ENCODE measurements at places on chromosomes 2 and 18.

DNA sequence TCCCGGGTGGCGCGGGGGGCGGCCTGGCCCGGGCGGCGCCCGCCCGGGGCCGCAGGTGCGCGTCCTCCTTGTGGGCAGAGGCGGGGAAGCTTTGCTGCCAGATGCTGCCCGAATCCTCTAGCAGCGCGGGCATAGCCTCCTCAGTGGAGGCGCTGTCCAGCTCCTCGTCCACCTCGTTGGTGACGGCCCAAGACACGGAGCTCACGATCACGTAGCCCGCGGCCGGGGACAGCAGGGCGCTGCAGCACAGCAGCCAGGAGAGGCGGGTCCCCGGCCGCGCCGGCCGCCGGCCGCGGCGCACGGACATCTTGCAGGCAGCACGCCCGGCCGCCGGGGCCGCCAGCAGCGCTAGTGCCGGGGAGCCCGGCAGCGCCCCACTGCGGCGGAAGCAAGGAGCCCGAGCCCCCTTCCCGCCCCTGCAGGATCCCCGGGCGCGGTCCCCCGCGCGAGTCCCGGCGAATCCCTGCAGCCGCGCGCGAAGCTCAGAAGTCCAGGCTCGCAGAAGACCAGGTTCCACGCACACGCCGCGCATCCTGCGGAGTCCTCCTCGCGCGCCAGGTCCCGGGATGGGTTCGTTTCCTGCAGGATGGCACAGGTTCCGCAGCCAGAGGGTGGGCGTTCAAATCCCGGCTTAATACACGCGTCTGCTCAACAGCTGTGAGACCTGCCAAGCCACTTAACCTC lies at the start of gene CREG2:
TSS of gene CREG2 (minus strand) at position 353 of the 684 bp plus-strand sequence. CDS start at position 307, 46 bp downstream.
- DNase-seq, result peak; percentile 8

- no peak for DNase-seq
These were observed 403.3 kb upstream of the SMIM21 start for GRCh38 chr18:75830828-75831227.

DNA sequence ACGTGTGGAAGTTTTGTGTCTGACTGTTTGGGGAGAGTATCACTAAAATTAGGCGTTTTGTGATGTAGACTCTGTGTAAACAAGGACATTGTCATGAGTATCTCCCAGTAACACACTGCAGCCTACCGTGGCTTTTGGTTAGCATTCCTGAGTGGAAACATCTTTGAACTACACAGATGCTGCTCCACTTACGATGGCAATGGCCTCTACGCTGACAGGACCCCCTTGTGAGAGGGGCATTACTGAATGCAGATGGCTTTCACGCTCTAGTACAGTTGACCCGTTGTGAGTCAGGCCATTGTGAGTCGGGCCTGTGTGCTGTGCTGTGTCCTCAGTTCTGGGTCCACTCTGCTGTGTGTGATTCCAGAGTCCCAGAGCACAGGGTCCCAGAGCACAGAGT lies 34.4 kb upstream of the ADNP2 start:
- DNase-seq, result no peak

DNA sequence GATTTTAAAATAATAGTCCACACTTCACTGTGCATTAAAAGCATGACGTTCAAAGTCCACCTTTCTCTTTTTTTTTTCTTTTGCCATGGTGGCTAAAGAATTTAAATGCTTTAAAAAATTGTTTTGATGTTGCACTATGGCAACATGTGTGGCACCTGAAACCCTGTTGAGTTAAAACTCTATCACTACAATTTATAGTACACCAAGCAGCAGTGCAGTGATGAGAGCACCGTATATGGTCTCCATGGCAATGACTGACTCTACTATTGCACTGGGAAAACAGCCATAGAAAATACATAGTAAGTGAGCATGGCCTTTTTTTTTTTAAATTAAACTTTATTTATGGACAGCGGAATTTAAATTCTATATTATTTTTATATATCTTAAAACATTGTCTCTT lies 298.8 kb downstream of the FIGN start:
- DNase-seq, result no peak

DNA sequence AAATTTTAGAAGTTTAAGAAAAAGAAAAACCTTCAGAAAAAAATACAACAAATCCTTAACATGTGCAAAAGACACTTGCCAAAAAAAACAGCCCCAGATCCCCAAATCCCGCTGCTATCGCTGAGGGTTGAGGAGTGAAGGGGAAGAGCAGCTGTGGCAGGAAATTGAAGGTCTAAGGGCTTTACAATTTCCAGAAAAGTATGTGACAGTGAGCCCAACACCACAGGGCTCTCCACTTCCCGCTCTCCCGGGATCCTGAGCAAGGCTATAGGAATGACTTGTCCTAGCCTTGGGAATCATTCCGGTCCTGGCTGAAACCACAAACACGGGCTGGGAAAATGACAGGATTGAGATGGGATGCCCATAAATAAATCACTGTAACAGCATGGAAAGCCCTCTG lies 191.4 kb downstream of the TMEM163 start:
- no peak for DNase-seq

GRCh38 chr2:85501248-85501647 lies 37.7 kb upstream of the MAT2A start:
- no peak for DNase-seq

Measured in urinary bladder (tissue), 4 donors.